ENCODE measurements at places on chromosomes 5 and 9.

DNA sequence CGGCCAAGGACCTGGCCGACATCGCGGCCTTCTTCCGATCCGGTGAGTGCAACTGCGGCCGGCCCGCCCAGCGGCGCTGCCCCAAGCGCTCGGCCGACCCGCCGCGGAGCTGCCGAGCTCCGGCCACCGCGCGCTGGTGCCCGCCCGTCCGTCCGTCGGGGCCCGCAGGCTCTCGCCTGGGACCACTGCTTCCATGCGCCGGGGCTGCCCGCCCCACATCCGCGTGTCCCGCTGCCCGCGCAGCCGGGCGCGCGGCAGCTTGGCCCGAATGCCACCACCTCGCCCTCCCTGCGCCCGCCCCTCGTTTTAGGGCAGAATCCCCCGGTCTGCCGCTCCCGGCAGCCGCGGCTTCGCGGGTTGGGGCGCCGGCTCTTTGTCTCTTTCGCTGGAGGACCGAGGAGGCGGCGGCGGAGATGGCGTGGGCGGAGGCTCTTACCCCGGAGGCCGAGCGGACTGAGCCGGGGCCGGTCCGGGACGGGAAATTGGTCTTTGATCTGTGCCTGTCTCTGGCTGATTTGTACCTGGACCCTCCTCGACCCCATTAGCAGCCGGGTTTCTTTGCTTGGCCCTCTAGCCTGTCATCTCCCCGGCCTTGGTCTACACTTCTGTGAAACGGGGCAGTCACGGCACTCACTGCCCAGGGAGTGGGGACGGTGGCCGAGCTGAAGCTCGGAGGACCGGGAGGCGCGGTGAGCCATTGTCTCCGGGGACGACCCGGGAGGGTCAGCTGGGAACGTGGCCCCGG, 871 bp downstream of the TRIO start:
- DNase-seq, result no peak

DNA sequence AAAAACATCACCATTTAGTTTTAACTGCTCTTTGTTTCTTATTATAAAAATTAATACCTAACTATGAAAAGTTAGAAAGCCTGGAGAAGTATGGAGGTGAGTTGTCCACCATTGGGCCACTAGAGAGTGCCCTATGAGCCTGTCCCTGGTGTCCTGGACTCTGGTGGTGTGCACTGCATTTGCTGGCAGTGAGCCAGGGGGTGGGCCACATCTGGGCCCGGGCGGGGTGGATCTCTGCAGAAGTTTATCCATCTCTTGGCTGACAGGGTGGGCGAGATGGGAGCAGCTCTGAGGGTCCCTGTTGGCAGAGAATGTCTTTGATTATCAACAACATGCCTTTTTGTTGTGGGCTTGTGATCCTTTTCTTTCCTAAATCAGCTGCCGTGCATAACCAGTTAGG, 8.2 kb downstream of the TENT4A start:
- DNase-seq, result no peak

DNA sequence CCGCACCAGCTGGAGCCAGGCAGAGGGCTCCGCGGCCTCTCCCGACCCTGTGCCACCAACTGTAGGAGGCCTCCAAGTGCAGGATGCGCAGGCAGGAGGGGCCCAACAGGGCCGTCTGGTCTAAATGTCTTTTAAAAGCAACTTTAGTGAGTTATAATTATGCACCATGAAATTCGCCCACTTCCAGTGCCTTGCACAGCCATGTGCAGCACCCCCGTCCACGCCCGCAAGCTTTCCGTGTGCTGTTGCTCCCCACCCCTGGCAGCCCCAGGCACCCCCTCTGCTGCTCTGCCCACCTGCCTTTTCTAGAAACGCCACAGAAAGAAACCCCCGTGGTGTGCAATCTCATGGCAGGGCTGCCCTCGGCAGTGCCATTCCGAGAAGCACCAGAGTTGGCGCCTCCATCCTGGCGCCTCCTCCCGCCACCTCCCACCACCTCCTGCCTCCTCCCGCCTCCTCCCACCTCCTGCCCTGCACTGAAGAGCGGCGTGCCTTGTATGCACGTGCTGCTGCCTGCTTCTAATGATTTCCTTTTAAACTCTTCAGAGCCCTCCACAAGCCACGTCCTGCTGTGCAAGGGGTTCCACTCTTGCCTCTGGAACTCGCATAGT, 7.5 kb upstream of the SLC6A18 start:
- no peak for DNase-seq

- DNase-seq, result no peak
Measured at GRCh38 chr9:5628183-5628529, 751 bp upstream of the RIC1 start.

DNA sequence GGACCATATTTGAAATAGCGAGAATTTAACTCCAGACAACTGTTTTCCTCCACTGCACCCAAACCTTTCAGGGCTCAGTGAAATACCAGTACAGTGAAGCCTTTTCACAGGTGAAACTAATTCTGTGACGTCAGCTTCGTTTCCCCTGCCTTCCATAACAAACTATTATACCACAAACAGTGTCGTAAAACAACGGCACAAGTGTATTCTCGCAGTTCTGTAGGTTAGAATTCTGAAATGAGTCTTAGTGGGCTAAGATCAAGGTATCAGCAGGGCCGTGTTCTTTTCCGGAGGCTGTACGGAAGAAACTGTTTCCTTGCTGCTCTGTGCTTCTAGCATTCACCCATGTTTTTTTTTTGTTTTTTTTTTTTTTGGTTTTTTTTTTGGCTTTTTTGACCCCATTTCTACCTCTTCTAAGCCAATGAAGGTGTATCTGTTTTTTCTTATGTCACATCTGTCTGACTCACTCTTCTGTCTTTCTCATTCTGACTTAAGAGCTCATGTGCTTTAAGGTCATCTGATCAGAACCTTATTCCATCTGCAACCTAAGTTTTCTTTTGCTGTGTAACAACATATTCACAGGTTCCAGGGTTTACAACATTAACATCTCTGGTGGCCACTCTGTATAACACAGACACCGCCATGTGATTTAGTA, 20.1 kb downstream of the ISOC1 start:
- DNase-seq, result no peak

GRCh38 chr5:120532835-120533234, 68.7 kb downstream of the PRR16 start:
- DNase-seq, result no peak

DNA sequence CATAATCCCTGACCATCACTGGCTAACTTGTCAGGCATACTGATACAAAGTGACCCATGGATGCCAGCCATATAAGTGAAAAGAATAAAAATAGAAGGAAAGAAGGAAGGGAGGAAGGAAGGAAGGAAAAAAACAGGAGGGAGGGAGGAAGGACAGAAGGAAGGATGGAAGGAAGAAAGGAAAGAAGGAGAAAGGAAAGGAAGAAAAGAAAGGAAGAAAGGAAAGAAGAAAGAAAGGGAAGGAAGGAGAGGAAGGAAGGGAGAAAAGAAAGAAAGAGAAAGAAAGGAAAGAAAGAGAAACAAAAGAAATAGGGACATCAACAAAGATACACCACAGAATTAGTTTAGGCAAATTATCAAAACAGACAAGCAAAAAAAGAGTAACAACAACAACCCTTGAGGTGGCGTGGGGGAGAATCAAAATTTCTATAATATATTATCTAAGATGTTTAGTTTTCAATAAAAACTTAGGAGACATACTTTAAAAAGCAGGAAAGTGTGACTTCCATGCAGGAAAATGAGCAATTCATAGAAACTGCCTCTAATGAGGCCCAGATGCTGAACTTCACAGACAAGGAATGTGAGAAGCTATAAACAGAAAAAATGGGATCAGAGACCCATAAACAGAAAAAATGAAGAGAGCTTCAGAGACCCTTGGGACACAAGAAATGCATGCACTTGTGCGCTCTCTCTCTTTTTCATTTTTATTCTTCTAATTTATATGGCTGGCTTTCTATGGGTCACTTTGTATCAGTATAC, 96.1 kb upstream of the NFIL3 start:
- no peak for DNase-seq

DNA sequence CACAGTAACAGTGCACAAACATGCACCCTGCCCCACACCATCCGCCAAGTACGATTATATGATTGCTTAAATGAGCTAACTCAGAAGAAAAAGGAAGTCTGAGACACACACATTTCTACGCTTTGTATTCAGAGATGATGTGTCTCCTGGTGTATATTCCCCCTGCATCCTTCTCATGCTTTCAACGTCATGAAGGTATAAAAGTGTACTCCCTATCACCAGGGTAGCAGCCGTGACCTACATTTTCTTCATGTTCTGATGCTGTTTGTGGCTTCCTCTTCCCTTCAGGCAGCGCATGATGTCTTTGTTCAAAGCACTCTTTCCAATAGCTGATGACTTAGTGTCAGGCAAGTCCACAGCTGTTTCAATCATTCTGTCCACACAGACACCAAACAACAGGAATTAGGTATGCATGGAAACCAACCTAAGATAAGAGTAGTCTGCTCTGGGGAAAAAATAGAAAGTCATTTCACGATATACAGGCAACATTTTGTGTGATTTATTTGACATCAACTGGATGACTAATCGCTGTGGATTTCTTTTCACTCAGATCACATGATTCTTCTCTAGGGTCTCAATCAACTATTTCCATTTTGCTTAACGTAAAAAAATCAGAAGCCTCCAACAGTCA, 269.4 kb upstream of the PTGER4 start:
- DNase-seq, result no peak

DNA sequence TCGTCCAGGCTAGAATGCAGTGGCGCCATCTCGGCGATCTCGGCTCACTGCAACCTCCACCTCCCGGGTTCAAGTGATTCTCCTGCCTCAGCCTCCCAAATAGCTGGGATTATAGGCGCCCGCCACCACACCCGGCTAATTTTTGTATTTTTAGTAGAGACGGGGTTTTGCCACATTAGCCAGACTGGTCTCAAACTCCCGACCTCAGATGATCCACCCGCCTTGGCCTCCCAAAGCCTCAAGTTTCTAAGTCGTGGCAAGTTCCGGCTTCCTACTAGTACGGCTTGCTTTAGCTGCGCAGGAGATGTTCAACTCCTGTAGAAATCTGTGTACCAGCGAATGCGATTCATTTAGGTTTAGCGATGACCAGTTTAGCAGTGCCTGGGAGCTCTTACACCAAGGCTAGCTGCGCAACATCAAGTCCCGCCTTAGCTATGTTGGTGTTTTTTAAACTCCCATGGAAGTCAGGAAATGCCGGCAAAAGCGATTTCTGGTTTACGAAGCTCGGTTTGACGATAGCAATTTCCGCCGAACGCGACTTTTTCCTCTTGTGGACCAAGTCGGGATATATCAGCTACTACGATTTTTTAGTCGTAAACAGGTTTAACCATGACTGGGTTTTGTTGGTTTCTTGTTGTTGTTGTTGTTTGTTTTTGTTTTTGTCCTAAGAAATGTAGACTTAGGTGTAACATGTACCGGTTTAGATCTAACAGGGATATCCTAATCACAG, 46.4 kb downstream of the ANXA2R start:
- no peak for DNase-seq

DNA sequence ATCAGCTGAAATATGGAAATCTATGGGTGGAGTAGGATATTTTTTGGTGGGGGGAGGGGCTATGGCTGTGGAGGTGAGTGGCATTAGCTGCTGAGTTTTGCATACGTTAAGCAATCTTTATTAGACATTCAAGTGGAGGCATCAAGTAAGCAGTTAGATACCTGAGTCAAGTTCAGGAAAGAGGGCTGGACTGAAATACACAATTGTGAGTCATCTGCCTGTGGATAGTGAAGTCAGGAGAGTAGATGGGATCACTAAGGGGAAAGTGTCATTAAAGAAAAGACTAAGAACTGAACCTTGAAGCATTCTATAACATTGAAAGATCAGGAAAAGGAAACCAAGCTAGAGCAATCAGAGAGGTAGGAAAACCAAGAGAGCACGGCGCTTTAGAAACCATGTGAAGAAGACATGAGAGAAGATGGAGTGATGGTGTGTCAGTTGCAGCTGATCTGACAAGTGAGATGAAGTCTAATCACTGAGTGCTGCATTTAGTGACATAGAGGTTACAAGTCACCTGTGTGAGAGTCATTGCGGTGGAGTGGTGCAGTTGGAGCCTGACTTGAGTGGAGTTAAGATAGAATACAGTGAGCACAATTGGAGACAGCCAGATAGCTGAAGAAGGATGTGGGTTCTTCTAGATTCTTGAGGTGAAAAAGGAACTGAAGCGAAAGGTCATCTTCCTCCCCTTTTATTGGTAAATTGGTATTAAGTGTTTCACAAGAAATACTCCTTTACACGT, 88.7 kb downstream of the PIP5K1B start:
- no peak for DNase-seq

DNA sequence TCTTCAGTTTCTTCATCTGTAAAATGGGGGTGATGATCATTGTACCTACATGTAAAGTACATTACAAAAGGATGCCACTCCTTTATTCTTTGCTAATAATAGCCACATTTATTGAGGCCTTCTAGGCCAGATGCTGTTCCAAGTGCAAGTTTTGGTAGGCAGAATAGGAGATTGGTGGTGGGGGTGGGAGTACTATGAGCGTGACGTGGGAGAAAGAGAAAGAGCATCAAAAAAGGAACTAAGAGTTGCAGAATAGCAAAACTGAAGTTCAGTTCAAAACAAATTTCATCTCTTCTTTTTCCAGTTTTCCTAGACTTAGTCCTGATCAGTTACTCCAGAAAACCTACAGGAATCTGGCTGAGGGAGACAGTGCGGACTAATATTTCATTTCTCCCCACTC, 174.1 kb downstream of the SNX18 start:
- DNase-seq, result no peak

DNA sequence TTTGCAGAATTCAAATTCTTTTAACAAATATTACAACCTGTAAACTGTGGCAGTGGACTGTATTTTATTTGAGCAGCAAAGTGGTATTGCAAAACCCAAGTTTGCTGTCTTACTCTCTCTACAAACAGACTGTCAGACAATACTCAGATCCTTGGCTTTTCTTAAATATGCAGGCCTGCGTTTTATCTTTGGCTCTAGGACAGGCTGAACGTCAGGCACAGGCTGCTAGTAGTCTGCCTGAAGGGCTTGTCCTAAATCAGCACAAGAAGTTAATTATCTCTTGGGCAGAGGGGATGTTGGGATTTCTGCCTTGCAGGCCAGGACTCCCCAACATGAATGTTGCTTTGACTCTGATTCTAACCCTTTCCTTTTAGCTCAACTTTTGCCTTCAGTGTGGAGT, 147.5 kb downstream of the SLIT3 start:
- DNase-seq, result no peak

DNA sequence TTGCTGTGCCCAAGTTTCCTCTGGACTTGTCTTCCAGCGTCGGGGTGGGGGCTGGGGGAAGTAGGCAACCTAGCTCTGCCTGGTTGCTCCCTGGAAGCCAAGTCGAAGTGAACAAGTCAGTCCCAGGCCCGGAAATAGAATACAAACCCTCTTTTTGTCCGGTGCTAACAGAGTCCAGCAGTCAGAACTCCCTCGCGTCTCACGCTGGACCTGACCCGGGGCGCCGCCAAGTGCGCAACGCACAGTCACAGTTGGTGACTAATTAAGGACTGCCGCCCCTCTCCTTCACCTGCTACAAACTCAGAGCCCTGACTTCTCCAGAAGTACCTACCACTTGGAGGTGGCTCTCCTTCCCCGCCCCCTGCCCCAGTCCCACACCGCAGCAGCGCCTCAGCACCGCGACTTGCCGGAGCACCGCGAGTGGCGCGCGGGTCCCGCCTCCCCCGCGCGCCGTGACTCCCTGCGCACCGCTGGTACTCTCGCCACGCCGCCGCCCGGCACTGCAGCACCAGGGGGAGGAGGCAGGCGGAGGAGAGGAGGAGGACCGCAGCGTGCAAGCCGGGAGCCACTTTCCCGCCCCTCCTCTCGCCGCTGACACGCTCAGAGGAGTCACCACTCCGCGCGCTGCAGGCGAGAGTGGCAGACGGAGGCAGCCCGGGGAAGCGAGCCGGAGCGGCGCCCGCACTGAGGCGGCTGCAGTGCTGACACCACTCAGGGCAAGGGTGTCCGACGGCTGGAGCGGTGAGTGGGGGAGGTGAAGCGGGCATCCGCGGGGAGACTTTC, at the start of gene SV2C:
TSS of gene SV2C (plus strand) at position 612 of the 783 bp plus-strand sequence. CDS start 48,368 bp downstream, outside the sequence.
- DNase-seq, result peak; percentile 18

All from cerebellar cortex (tissue), 1 donor.